Activated T-cell treated with anti-CD3 and anti-CD28 coated beads, Interleukin-2, amount 50 U/mL, for 72 hours (primary cell): ENCODE measurements at places on chromosomes 11 and 22.

DNA sequence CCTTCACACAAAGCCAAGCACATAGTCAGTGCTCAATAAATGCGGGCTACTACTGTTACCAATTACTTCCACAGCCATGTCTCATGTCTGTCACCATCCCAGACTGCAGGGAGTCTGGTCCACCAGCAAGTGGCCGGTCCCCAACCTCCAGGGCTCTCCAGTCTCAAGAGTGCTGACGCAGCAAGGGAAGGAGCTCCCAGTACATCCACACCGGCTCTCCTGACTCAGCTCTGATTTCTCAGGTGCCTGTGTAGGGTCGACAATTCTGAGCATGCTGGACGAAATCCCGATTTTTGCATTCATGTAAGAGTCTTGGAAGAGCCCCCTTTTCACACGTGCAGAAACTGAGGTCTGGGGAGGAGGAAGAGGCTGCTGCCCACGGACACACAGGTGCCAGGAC is 10.3 kb upstream of the NEFH start:
- no peak for DNase-seq

- no peak for DNase-seq
Measured at GRCh38 chr11:85784480-85785265, 26.3 kb downstream of the SYTL2 start.

DNA sequence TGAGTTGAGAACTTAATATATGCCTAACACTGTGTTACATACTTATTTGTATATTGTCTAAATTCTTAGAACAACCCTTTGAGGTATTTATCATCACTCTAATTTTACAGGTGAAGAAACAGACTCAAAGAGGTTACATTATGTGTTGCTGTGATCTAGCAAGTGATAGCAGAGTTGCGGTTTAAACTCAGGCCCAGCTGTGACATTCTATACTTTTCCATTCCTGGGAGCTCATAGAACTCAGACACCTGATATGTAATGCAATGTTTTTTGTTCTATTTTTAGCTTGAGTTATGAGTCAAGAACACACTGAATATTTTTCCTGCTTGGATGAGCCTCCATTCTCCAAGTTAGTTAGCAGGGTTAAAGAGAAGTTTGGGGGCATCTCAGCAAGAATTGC is 449.7 kb upstream of the DDI1 start:
- DNase-seq = no peak

GRCh38 chr22:47573141-47573540 is 810.7 kb downstream of the TBC1D22A start:
- no peak for DNase-seq

GRCh38 chr11:66334605-66335442 is 1.4 kb downstream of the RIN1 start:
- DNase-seq = no peak

- DNase-seq = no peak
Measured at GRCh38 chr11:3160252-3161031, 4.7 kb downstream of the OSBPL5 start.

DNA sequence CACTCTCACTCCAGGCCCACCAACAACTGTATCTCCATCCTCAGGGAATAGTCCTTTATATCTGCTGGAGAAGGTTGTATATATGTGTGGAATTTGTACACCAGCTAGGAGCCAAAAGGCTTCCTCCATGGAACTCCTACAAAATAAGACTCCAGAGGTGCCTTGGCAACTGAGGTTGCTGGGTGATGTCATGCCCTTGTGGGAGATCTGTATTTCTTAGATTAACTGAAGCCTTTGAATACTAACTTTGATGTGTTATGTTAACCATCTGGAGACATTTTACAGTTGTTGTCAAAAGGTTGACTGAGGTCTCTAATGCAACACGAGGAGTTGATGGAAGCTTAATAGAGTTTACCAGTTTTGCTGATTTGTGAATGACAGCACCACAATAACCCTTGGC is 139.5 kb upstream of the TTC12 start:
- no peak for DNase-seq

DNA sequence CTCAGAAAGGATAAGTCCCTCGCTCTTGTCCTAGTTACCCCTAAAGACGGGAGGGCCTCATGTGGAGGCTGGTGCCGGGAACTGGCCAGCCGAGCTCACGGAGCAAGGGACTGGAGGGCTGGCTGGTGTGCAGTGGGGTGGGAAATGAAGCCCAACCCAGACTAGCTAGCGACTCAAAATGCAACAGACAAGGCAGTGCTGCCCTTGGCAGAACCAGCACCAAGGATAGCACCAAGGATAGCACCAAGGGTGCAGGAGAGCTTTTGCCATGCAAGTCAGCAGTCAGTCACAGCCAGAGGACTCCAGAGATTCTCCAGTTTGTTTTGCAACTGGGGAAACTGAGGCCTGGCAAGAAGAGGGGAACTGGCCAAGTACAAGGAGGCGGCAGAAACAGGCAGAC is 6.5 kb upstream of the BATF2 start:
- no peak for DNase-seq

DNA sequence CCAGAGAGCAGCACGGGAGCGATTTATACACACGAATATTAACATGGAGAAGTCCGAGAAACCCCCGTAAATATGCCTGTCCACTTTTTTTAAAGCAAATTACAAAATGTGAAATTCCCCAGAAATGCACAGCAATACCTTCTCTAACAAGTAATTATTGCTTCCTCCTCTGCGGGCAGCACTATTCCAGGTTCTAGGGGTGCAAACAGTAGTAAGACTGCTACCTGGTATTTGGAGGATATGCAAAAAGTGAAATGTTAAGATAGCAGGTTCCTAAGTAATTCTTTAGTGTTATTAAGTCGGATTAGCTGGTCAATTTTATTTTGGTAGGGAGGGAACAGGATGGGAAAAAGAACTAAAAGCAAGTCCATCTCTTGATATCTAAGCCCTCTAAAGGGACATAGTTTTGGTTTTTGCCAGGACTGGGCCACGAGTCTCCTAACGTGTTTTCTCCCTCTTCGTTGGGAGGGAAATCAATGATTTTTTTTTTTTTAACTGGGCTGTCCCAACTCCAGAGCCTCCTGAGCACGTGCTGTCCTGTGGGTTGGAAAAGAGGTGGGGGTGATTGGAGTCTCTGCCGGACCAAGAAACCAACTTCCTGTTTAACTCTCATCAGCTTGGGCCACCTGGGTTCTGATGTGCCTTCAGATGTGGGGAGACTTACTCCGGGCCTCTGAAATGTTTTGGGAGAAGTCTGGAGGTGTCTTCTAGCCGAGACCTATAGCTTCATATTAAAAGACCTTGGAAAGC is 1.7 kb upstream of the XBP1 start:
- no peak for DNase-seq

DNA sequence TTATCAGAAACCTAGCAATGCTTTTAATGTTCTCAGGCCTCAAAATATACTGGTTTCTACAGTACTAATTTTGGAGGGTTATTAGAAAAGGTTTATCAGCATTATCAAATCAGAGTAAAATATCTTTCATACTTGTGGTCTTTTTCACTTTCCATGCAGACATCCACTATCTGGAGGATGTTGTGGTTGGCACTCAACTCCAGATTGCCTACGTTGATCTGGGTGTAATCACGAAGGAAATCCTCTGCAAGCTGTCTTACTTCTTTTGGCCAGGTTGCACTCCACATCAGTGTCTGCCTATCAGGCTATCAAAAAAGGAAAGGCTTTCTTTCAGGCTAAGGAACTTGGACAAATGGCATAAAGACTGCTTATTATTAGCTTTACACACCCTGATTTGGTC is 11.6 kb downstream of the DDX17 start:
- DNase-seq = no peak

GRCh38 chr11:10941414-10941813 is 83.6 kb upstream of the ZBED5 start:
- DNase-seq = no peak

DNA sequence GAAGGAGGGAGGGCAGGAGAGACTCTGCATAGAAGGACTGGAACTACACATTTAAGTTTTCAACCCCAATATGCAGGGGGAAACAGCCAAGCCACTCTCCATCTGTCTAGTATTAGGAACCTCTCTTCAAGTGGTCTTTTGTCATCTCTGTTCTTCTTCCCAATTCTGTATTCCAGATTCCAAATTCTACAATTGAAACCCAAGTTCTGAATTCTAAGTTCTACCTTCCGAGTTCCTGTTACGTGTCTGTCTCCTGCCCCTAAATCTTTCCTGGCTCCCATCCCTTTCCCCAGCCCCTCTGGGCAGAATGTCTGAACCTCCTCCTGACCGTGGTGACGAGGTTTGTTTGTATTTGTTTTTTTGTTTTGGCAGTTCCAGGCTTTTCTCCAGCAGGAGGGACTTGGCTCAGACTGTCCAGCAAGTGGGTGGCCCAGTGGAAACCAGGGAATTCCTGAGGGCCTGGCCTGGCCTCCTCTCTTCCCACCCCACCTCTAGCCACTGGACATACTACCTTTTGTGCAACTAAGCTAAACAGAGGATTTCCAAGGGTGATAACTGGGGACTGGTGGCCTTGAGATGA is 1.6 kb upstream of the THOC5 start:
- no peak for DNase-seq
